ENCODE measurements at places on chromosomes 13 and 19.

DNA sequence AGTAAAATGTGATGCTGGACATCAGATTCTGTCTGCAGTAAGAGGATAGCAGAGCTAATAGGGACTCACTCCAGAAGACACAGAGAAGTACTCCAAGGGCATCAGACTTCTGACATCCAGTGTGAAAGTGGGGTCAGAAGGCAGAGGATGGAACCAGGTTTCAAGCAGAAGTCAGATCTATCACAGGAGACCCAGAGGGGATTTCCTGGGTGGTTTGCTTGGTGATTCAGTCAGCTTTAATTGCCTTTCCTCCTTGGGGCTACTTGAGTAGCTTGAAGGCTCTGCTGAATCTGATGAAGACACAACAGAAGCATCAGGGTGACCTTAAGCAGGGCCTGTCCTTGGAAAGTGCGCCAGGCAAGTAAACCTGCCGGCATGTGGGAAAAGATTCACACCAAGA lies 300.6 kb downstream of the COG6 start:
- DNase-seq = no peak

- no peak for DNase-seq
Measured at GRCh38 chr13:64756621-64757020, 2473.5 kb downstream of the PCDH9 start.

- DNase-seq = no peak
Measured at GRCh38 chr19:1884719-1885334, 469 bp downstream of the ABHD17A start.

GRCh38 chr19:31312009-31312676 lies 37.1 kb downstream of the TSHZ3 start:
- no peak for DNase-seq

DNA sequence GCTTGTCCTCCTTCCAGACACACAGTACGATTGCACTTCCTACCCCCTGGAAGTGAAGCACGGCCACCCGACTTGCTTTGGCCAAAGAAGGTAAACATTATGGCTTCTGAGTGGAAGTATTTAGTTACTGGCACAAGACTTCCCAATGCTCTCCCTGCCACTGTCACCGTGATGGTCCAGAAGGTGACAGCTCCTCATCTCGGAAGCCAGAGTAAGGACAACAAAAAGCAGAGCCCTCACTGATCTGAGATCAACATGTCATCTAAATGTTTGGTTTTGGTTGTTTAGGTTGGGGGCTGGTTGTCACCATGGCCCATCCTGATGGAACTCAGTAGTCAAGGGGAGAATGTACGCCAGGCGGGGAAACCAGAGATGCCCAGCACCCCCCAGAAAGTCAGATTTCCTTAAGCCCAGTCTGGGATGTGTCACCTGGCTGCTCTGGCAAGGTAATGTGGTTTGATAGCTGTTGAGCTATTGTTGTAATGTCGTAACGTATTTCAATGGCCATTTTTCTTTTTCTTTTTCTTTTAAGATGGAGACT lies 170.1 kb upstream of the ZNF536 start:
- no peak for DNase-seq

GRCh38 chr13:41641961-41642360 lies 184.6 kb downstream of the RGCC start:
- DNase-seq = no peak

GRCh38 chr13:50531917-50532899 lies 311.3 kb downstream of the DLEU7 start:
- peak; percentile 17 for DNase-seq

GRCh38 chr19:40521276-40521675 lies 54.5 kb downstream of the SPTBN4 start:
- no peak for DNase-seq

- no peak for DNase-seq
Measured at GRCh38 chr13:35836446-35836845, 294.7 kb downstream of the DCLK1 start.

DNA sequence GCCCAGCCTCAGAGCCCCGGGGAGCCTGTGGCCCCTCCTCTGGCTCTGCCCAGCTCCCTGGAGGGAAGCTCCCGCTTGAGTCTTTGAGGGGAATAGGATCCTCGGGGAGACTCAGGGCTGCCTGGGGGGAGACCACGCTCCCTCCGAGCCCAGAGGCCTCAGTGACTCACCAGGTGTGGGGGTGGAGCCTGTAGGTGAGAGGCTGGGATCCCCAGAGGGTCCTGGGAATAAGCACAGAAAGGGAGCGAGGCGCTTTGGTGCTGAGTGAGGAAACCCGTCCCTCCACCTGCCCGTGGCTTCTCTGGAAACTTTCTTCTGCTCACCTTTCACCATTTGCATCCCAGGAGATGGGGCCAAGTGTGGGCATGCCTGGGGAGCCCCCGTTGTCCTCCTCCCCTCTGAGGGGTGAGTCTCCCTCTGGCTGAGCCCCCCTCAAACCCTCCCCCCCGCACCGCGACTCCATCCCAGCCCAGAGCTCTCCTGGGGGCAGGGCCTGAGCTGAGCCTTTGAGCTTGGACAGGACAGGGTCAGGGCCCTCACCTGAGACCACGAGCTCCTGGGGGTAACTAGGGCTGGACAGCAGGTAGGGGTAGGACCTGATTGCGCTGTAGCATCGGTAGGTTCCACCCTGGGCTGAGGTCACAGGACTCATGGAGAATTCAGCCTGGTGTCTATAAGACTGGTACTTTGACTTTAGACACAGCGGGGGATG lies 2.7 kb downstream of the LILRB5 start:
- DNase-seq = no peak

- no peak for DNase-seq
Measured at GRCh38 chr19:7476777-7477494, 11.9 kb downstream of the PEX11G start.

- DNase-seq = no peak
Measured at GRCh38 chr13:21767032-21767431, 96.2 kb downstream of the FGF9 start.

- no peak for DNase-seq
Measured at GRCh38 chr13:19573120-19573716, 11.9 kb upstream of the TPTE2 start.

DNA sequence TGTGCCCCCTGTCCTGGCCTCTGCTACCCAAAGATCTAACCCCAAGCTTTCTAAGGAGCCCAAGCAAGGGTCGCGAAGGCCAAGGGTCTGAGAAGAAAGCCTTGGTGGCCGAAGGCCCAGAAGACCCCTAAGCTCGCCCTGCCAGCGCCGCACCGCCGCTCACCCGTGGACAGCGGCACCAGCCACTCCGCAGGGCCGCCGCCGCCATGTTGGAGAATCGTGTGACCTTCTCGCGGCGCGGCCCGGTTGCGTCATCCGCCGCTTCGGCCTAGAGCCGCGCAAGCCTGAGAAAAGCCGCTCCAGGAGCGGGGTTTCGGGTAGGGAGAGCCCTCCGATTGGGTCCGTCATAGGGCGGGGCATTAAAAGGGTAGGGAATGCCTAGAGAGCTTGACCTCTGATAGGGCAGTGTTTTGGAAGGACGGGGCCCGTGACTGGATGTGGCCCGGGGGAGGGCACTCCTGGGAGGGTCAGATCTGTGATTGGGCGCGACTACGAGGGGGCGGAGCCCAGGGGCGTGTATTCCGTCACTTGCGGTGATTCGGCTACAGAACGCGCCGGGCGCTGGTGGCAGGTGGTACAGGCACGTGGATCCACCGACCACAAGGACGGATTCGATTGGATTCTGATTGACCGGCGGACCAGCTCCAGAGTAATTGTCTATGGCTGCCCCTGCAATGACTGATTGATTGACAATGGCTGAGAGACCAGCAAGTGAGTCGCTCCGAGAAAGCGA lies at the start of gene TIMM44:
Gene TIMM44 (minus strand): TSS at position 223 of the 733 bp plus-strand sequence. CDS start 15 bp downstream, at position 208.
- peak; percentile 93 for DNase-seq

- peak; percentile 65 for DNase-seq
Measured at GRCh38 chr19:3055741-3056416, 6.4 kb downstream of the TLE5 start.

DNA sequence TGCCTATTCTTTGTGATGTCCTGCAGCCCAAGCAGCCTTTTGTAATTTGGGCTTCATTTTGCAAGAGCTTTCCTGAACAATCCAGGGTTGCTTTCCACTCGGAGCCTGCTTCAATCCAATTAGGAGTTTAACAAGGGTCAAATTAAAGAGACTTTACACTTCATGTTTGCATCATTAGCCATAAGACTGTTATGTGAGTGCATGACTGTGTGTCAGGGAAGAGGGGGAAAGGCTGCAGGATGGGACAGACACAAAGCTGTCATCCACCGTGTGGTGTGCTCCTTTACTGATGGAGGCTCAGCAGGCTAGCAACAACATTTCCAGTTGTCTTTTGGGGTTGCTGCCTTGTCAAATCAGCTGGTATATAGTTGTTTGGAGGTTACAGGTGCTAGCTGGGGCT lies 23.7 kb upstream of the MAB21L1 start:
- DNase-seq = no peak

- DNase-seq = no peak
Measured at GRCh38 chr13:40069173-40070044, 413.9 kb downstream of the COG6 start.

DNA sequence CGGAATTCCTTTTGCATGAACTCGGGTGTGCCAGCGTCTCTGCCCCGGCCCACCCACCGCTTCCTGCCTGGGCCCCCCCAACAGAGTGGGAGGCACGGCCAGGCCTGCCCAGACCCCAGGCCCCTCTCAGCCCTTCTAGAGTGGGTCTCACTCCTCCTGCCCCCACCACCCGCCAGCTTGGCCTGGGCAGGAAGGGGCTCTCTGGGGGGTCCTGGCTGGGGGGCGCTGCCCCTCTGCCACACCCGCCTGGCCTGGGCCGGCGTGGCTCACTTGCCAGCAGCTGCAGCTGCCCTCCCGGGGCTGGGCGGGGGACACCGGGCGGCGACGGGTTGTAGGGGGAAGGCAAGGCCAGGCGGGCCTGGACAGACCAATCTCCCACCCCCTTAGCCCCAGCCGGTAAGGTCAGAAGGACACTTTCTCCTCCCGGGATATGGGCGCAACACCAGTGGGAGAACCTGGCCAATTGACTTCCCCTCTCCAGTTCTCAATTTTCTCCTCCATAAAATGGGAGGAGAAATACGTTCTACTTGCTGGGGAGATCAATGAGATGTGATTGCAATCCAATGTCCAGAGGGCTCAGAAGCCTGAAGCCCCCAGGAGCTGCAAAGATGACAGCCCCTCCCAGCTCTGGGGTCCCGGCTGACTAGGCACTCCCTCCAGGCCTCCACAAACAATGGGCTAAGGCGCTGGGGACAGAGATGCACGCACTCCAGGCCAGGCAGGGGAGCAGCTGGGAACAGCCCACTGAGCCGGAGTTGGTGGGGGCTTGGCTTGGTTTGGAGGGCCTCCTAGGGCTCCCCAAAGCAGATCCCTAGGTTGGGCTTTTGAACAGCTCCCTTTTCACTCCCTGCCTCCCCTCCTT lies 2.4 kb downstream of the CRLF1 start:
- no peak for DNase-seq

GRCh38 chr13:105519771-105520170 lies 1015.7 kb downstream of the EFNB2 start:
- DNase-seq = no peak

GRCh38 chr13:45340422-45341033 lies 455 bp downstream of the TPT1 start:
- DNase-seq = peak; percentile 52

- DNase-seq = no peak
Measured at GRCh38 chr13:45370922-45371406, 30.0 kb upstream of the TPT1 start.

- DNase-seq = no peak
Measured at GRCh38 chr13:94656176-94656575, 54.5 kb downstream of the GPR180 start.

GRCh38 chr19:19745496-19746285 lies 12.8 kb upstream of the ZNF14 start:
- DNase-seq = no peak

- no peak for DNase-seq
Measured at GRCh38 chr13:53321296-53321801, 292.7 kb downstream of the OLFM4 start.
